ENCODE measurements at places on chromosomes 2 and 18.

GRCh38 chr18:44944461-44944860 lies 263.8 kb downstream of the SETBP1 start:
- DNase-seq = no peak

- DNase-seq = no peak
These were observed 59.0 kb downstream of the TPGS2 start for GRCh38 chr18:36769611-36770314.

GRCh38 chr2:186848873-186849578 lies at the start of gene ZSWIM2:
Gene ZSWIM2 (minus strand): TSS chr2:186849170. CDS start chr2:186849130, 40 bp downstream.
- DNase-seq = peak; percentile 78

DNA sequence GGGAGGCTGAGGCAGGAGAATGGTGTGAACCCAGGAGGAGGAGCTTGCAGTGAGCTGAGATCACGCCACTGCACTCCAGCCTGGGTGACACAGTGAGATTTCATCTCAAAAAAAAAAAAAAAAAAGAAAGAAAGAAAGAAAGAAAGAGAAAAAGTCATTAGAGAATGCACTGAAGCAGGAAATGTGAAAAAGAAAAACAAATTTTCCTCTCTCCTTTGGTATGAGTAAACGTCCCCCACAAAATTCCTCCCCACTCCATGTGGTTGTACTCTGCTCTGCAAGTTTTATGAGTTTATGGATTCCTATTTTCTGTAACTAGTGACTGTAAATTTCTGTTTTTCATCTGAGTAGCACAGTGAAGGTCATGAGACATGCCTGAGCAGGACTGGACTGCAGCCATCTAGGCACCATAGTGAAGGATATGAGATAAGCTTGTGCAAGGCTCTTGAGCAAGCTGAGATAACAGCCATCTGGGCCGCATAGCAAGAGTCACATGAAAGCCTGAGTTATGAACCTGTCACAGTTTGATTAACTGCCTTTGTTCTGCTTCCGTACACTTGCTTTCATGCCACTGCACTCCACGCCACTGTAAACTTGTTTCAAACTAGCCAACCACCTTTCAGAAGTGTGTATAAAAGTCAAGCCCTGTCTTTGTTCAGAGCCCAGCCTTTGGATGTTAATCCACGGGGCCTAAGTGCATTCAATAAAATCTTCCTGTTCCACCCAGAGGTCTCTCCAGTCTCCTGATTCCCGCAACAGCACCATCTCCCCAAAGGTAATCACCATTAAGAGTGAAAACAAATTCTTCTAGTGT lies 50.2 kb downstream of the SKA1 start:
- DNase-seq = no peak

GRCh38 chr2:133338224-133338623 lies 230.0 kb downstream of the NCKAP5 start:
- DNase-seq = no peak

DNA sequence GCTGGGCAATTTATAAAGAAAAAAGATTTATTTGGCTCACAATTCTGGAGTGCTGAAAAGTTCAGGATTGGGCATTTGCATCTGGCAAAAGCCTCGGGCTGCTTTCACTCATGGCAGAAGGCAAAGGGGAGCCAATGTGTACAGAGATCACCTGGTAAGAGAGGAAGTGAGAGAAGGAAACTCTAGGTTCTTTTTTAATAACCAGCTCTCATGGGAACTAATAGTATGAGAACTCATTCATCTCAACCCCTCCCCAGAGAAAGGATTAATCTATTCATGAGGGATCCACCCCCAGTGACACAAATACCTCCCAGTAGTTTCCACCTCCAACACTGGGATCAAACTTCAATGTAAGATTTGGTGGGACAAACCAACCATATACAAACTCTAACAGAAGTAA lies 129.0 kb downstream of the EVA1A start:
- DNase-seq = no peak

DNA sequence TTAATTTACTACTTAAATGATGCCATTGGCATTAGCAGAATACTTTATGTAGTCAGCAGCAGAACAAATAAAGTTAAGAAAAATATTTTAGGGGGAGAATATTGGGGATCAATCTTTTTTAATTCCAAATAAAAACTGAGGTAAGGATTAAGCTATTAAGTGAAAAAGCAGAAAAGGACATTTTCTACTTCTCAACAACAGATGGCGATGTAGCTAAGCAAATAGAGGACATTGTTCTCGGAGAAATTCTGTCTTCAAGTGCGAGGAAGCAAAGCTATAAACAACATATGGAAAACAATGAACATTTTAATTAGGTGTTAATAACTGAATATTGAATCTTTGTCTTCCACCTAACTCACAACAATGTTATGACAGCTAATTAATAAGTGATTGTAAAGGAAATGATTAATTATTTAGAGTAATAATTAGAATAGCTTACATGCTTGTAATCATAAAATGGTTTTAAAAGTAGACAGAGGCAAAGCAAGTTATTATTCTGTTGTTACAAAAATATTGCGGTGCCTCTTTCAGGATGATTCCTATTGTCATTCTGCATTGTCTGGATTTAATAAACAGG lies 32.9 kb upstream of the CCDC93 start:
- DNase-seq = peak; percentile 66

DNA sequence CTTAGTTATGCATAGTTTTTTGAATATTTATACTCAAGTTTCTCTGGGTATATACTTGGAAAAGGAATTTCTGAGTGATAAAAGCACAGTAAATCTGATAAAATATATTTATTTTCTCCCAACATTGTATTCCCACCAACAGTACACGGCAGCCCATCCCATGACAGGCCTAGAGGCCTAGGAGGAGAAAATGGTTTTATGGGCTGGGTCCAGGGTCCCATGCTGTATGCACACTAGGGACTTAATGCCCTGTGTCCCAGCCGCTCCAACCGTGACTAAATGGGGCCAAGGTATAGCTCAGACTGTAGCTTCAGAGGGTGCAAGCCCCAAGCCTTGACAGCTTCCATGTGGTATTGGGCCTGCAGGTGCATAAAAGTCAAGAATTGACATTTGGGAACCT lies 1007.7 kb downstream of the DSC3 start:
- DNase-seq = no peak

- peak; percentile 80 for DNase-seq
These were observed 301.7 kb downstream of the PAX3 start for GRCh38 chr2:221997100-221997499.

DNA sequence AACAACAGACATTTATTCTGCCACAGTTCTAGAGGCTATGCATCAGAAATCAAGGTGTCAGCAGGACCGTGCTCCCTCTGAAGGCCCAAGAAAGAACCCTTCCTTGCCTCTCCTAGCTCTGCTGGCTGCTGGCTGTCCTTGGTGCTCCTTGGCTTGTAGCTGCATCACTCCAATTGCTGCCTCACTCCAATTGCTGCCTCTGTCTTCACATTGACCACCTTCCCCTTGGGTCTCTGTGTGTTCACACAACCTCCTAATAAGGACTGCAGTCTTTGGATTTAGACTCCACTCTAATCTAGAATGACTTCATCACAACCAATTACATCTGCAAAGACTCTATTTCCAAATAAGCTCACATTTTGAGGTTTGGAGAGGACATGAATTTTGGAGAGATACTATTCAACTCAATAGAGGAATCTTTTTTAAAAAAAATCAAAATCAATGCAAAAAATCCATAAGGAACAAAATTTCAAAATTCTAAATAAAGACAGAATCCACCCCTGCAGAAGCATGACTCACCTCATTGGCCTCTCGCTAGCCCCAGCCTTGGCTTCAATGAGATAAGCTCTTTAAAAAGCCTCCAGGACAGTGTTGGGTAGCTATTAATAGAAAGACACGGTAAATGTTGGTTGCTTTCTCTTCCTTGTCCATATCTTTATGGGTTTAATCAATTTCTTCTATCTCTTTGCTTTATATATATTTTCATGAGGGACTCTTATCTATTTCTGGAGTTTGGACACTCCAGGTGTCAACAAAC lies 267.6 kb upstream of the MGAT5 start:
- DNase-seq = no peak

DNA sequence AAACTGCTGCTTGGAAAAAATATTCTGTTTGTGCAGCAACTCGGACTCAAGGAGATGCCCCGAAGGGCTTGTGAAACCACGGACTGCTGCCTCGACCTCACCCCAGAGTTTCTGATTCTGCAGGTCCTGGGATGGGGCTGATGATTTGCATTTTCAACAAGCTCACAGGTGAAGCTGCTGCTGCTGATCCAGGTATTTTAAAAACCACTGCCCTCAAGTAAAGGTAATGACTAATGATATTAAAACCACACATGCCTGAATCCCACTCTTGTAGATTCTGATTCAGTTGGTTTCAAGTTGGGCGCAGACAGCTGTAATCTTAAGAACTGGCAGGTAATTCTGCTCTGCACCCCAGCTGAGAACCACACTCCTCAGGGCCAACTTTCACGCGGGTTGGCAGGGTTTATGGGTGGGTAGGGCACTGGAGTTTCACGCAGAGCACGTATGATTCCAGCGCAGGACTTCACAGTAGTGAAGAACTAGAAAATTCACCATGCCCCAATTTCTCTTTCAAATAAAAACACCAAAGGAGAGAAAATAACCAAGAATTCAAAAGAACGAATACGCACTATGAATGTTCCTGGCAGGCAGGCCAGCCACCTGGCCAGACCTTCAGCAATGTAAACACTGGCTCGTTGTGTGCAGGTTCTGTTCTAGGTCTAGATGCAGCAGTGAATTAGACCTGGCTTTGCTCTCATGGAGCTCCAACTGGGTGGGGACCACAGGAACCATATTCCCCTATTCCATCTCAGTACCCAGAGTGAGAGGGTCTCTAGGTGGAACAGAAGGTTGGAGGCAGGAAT lies 74.6 kb upstream of the ZFP36L2 start:
- peak; percentile 48 for DNase-seq

GRCh38 chr18:68429841-68430240 lies 285.1 kb downstream of the TMX3 start:
- peak; percentile 58 for DNase-seq

GRCh38 chr2:102618452-102619413 lies 620 bp upstream of the SLC9A2 start:
- peak; percentile 13 for DNase-seq

DNA sequence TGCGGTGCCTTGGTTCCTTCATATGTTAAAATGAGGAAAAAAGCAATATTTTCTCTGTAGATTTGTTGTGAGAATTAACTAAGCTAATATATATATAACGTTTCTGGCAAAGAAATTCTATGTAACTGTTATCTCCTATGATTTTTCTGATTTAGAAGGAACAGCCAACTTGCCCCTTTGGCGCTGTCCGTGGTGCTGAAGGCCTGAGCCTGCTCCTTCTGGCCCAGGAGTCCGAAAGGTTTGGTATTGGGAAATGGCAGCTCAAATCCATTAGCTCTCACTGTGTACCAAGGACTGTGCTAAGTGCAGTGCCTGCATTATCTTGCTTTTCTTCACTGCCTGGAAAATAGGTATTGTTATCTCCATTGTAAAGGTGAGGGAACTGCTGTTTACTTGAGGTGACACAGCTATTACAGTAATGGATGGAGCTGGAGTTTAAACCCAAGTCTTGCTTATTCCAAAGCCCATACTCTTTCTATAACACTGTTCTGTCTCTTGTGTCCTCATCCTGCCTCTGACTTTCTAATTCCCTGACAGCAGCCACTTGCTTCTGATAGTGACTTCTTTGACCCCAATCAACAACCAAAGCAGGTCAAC lies 52.2 kb downstream of the C1QL2 start:
- DNase-seq = peak; percentile 22

GRCh38 chr2:50564766-50565165 lies 467.2 kb downstream of the NRXN1 start:
- DNase-seq = no peak

- DNase-seq = no peak
These were observed 57.4 kb downstream of the MYO1B start for GRCh38 chr2:191302459-191303139.

DNA sequence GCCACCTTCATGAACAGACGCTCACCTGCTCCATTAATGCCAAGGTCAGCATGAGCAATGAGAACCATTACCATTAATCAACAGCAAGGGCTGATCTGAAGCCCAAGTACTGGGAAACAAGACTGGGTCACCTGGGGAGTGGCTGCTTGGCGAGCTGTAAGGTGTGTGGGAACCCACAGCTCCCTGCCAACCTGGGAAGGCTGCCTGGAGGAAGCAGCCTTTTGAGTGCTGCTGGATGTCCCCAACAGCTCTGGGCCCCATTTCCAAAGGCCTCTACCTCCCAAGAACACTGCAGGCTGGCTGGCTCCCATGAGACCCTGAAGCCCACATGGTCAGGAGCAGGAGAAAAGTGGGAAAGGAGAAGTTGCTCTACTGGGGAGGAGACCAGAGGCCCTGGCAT lies 62.1 kb downstream of the CYP26B1 start:
- no peak for DNase-seq

DNA sequence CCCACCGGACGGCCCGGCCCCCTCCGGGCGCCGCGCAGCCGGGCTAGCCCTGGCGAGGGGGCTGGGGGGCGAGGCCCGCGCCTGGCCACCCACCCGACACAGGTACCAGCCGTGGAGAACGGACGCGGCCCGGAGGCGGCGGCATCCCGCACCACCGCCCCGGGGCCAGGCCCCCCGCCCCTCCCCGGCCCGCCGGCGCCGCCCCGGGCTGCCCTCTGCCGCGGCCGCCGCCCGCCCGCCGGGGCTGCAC lies 405 bp downstream of the SOS1 start:
- no peak for DNase-seq

DNA sequence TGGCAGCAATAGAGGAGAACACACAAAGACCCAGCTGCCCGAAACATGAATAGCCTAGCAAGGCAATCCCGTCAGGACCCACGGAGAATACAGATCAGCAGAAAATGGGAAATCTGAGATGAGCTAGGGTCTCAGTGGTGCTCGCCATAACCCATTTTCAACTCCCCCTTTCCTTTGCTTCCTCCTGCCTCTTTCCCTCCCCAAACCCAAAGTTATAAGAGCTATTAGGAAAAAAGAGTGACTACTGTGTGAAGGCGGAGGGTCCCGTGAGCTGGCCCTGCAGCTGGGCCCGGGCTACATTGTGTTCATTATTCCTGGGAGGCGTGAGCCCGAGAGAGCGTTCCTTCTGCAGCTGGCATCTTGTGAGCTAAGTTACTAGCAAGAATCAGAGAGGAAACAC lies 118.4 kb downstream of the PID1 start:
- no peak for DNase-seq

GRCh38 chr18:1668279-1668678 lies 763.6 kb downstream of the ADCYAP1 start:
- DNase-seq = no peak

GRCh38 chr2:61343141-61343540 lies 127.7 kb downstream of the USP34 start:
- no peak for DNase-seq

- DNase-seq = no peak
These were observed 98.7 kb downstream of the TCF4 start for GRCh38 chr18:55489034-55489986.

GRCh38 chr2:240848900-240849680 lies 19.5 kb upstream of the AGXT start:
- DNase-seq = no peak

DNA sequence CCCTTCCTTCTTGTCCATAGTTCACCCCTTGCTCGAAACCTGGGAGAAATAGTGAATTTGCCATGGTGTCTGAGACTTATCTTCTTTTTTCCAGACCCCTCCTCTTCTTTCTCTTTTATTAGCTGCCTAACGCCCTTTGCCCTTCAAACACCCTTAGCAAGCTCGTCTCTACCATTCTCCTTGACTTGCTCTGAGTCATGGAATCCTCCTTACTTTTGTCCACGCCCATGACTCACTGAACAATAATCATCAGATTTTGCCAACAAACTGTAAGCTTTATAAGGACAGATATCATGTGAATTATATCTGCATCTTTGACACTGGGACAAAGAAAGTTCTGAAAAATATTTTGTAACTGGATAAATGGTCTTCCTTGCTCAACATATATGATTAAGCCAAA lies 67.1 kb upstream of the CNTNAP5 start:
- DNase-seq = no peak

GRCh38 chr2:65024149-65024829 lies 31.9 kb upstream of the CEP68 start:
- peak; percentile 86 for DNase-seq

- peak; percentile 71 for DNase-seq
These were observed 117.3 kb downstream of the GALR1 start for GRCh38 chr18:77366720-77367641.
